ENCODE measurements at places on chromosomes 2 and 18.

DNA sequence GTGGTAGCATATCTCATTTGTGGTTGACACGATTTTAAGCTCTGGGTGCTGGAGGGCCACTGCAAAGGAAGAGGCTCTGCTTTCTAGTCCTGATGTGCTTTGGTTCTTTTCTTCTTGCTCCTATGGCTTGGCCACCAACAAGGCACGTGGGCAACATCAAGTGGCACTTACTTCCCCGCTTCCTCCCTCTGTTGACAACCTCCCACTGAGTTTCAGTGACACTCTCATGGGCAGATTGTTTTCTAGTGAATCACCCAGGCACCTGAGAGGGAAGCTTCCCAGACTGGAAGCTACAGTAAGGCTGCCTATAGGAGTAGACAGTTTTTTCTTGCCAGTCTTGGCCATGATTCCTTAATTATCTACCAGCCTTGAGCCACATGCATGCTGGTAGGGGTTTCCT is 89.0 kb downstream of the NBAS start:
- DNase-seq: no peak

GRCh38 chr18:59779979-59780378 is 82.8 kb upstream of the CCBE1 start:
- no peak for DNase-seq

GRCh38 chr2:104845946-104846785 is 7.7 kb upstream of the POU3F3 start:
- DNase-seq: no peak

DNA sequence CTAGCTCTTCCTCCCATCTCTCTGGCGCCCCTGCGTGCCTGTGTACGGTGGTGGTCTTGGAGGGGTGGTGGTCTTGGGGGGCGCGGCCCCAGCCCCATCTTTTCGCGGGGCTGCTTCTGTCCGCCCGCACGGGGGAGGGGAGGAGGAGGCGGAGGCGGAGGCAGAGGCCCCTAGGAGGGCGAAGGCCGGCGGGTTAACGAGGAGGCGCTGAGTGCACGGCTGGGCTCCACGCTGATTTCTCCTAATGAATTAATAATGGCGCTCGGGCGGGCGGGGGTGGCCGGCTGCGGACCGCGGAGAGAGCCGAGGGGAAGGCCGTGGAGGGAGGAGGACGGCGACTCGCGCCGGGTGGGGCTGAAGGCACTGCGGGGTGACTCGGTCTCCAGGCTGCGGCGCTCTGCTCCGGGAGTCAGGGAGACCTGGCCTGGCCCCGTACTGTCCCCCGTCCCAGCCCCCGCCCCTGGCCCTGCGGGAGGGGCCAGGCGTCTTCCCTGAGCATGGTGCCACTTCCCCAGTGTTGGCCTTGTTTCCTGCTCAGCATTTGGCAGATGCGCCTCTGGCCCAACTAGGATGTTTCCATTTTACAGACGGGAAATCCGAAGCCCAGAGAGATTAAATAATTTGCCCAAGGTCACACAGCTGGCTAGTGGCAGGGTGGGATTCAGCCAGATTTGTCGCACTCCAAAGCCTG is 6.0 kb downstream of the GAREM2 start:
- DNase-seq: no peak

DNA sequence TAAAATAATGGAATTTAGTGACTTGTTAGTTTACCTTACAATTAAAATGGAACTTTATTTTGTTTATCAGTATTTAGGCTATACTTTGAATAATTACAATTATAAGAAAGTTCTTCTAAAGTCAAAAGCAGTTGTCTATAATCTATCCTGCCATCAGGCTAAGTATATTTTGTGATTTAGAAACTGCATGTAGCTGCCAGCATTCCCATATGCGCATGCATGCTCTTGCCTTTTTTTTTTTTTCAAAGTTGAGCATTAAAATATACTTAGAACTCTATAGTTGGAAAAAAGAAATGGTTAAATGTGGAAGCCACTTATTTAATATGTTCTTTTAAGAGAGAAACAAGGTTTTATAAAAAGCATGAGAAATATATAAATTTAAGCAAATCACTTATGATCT is 99.0 kb downstream of the ARHGEF33 start:
- no peak for DNase-seq

GRCh38 chr2:201415149-201415548 is 36.1 kb downstream of the TRAK2 start:
- DNase-seq: no peak

Measured in stimulated activated CD8-positive, alpha-beta memory T cell treated with anti-CD3 and anti-CD28 coated beads, Interleukin-15, amount 100 ng/mL, for 48 hours (primary cell).